ENCODE measurements at places on chromosomes 16 and 17.

GRCh38 chr17:74686761-74687160 lies 26.0 kb downstream of the CD300LF start:
- no peak for DNase-seq

DNA sequence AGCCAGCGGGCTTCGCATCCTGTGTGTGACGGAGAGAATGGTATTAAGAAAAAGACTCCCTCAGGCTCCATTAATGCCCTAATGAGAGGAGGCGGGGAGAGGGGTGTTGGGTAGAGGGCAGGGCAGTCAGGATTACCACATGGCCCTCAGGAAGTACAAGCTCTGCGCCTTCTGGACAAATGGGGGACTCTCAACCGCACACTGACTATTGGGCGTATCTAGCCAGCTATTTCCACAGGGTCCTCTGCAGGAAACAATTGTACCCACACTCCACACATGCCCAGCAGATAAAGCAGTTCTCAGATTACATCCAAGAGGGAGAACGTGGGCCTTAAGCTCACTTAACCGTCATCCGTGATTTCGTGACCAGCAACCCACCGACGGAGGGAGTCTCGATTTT lies 14.7 kb downstream of the NXN start:
- DNase-seq = no peak

DNA sequence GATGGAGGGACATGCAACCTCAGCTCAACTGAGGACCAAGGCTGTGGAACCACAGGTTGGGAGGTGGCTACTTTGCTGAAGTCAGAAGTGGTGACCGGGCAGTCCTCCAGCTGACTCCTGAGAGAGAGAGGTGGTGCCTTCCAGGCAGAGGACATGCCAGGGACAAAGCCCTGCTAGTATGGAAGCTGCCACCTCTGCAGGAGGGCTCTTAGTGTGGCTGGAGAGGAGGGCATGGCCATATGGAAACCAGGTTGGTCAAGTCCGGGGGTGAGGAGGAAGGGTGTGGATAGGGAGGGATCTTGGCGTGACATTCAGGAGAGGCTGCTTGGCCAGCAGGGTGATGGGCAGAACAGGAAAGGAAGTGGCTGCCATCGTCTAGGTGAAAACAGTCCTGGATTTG lies 5.7 kb downstream of the C16orf86 start:
- no peak for DNase-seq

DNA sequence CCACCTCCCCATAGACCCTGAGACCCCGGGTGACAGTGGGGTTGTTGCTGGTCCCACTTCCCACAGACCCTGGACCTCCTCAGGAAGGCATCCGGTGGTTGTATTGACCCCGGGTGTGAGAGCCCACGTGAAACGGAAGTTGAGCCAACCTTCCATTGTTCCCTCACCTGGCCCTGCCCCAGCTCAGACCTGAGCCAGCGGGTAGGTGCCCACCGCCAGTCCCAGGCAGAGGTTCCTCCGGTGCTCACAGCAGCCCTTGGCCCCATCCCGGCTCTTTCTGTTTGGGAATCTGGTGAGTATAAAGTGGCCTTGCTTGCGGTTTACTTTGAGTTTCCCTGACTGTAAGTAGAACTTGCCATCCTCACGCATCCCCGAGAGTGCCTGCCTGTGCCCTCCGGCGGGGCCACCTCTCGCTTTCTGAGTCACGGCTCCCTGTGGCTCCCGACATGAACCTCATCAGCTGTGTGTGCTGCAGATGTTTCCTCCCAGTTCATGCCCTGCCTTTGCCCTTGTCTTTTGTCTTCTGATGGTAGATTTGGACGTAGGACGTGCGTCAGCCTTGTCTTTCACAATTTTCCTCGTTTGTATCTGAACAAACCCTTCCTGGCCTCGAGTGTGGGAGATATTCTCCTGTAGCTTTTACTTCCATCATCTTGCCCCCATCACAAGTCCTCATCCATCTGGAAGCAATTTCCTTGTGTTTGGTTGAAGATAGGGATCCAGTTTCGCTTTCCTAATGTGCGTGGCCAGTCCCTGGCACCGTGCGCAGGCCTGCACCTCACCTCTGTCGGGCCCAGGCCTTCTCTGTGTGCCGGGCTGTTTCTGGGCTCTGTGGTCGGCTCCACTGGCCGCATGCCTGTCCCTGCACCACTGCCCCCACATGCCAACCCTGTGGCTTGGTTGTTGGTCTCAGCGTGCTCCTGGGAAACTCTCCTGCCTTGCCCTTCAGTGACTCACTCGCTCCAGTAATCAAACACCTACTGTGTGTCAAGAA lies 76.0 kb downstream of the METRNL start:
- DNase-seq = no peak

DNA sequence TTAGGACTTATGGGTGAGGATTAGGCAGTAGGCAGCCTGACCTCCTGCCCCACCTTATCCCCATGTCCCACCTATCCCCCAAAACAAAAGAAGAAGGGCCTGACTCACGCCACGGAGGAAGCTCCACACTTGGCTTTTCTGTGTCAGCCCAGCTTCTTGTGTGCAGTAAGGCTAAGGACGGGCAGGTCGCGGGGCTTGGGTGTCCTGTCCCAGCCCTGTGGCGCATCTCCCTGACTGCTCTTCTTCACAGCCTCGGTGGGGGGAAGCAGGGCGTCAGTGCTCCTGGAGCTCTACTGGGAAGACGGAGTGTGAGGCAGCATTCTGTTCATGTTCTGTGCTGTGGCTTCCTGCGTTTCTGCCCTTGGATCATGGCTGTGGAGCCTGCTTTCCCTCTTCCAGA lies 34.6 kb upstream of the ALDH3A2 start:
- DNase-seq = no peak

GRCh38 chr17:59432657-59433056 lies 101.2 kb downstream of the YPEL2 start:
- DNase-seq = no peak

GRCh38 chr17:50107790-50108414 lies 12.8 kb downstream of the PDK2 start:
- DNase-seq = no peak

DNA sequence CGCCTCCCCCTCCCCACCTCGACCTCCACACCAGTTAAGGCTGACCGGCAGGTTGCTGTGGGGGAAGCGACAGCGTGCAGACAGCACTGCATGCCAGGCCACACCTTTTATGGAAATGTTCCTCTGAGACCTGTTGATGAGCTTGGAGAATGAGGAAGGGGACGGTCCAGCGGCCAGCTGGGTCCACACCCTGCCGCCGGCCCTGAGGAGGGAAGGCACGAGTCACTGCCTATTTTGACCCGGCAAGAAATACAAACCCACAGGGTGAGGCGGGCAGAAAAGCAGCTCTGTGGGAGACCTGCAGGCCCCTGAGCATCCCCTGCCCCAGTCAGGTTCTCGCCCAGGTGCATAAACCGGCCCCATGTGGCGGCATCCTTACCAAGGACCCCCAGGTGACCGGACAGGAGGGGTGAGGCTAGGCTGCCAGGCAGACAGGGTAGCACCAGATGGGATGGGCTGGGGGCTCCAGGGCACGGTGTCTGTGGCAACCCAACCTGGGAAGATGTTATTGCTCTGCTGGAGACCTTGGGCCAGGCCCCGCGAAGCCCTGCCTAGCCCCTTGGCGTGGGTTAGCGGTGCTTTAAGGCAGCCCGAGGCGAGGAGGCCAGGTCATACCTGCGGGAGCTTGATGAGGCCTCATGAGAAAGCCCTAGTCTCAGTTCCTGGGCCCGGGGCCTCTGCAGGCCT lies 12.7 kb downstream of the NATD1 start:
- no peak for DNase-seq

GRCh38 chr16:14409563-14409962 lies 220.5 kb downstream of the PARN start:
- no peak for DNase-seq

- DNase-seq = no peak
Observed at GRCh38 chr17:63519972-63520882, 2.9 kb upstream of the KCNH6 start.

- no peak for DNase-seq
Observed at GRCh38 chr16:86959091-86959651, 358.0 kb downstream of the C16orf95 start.

DNA sequence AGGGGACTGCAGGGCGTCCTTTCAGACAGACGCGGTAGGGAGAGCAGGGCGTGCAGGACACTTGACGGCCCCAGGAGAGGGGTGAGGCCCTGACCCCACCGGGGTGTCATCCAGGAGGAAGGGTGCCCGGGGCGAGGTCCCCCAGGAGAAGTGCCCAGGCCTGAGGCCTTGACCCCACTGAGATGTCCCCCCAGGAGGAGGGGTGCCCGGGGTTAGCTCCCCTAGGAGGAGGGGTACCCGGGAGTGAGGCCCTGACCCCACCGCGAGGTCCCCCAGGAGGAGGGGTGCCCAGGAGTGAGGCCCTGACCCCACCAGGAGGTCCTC lies 27.2 kb upstream of the METRNL start:
- DNase-seq = no peak
